ENCODE measurements at places on chromosomes 1 and 21.
A peak's percentile ranks its signal among the peaks of the same experiment; 100 is the strongest.

- no peak for DNase-seq
These were observed 41.0 kb downstream of the ITPKB start for GRCh38 chr1:226697929-226698544.

- no peak for DNase-seq
These were observed 1.1 kb upstream of the CYB561D1 start for GRCh38 chr1:109492779-109493178.

GRCh38 chr1:29119121-29119929, 4.4 kb downstream of the TMEM200B start:
- no peak for DNase-seq

DNA sequence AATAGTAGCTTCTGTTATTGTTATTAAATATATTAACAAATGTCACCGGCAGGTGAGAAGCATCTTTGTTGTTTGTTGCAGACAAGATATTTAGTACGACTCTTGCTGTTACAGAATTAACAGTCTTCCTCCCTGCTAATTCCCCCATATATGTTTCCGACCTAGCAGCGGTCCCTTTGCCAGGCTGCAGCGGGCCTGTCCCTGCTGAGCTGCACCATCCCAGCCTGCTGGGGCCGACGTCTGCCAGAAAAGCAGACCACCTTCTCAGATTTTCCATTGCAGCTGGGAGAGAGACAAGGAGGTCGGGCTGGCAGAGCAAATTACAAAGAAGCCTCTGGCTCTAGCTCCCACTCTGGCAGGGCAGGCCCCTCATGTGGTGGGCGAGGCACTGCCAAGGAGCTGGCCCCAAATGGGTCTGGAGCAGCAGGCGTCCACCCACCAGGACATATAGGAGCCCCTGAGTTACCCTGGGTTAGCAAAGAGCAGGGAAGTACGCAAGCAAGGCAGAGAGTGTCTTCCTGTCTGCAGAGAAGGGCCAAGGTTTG, 142.7 kb downstream of the FOXD2 start:
- DNase-seq: no peak

GRCh38 chr21:41536076-41536826, 28.3 kb upstream of the TMPRSS2 start:
- DNase-seq: no peak

DNA sequence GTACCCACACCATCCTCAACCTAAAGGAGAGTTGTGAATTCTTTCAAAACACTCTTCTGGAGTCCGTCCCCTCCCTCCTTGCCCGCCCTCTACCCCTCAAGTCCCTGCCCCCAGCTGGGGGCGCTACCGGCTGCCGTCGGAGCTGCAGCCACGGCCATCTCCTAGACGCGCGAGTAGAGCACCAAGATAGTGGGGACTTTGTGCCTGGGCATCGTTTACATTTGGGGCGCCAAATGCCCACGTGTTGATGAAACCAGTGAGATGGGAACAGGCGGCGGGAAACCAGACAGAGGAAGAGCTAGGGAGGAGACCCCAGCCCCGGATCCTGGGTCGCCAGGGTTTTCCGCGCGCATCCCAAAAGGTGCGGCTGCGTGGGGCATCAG, 638 bp upstream of the OLIG2 start:
- no peak for DNase-seq

DNA sequence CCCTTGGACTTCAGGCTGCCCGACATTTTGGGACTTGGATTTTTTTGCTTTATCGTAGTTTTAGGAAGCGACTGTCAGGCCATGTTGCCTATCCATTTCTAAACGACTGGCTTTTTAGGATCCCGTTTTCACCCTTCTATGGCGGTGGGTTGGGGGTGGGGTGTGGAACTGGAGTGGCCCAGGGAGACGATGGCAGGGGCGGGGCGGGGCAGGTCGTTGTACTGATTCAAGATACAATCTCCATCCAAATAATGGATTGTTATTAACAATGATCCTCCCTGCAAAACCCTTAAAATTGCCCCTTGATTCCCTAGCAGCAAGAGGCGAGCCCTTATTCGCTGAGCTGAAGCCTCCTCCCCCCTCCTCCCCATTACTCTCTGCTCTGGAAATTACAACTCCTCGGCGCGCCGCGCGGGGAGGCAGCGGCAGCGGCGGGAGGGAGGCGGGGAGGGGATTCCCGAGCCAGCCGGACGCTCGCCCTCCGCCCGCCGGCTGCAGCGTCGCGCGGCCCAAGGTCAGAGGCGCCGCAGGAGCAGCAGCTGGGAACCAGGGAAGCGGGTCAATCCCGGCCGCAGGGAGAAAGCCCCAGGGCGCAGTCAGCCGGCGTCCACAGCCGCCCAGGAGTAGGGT, at the start of gene TRIM67:
TRIM67 (plus strand) TSS at position 392 of the 630 bp plus-strand sequence. CDS start 912 bp downstream, outside the sequence.
- peak; percentile 44 for DNase-seq

- DNase-seq: no peak
These were observed 95.2 kb downstream of the HLX start for GRCh38 chr1:220974431-220974830.

GRCh38 chr1:201191653-201192260, 1.1 kb downstream of the IGFN1 start:
- peak; percentile 88 for DNase-seq

- no peak for DNase-seq
These were observed 16.7 kb upstream of the TIAM1 start for GRCh38 chr21:31360717-31361116.

- DNase-seq: no peak
These were observed 112.4 kb upstream of the VANGL1 start for GRCh38 chr1:115529216-115529897.

GRCh38 chr1:61080413-61081143, 1.8 kb upstream of the NFIA start:
- DNase-seq: no peak

- no peak for DNase-seq
These were observed 98.6 kb downstream of the NAV1 start for GRCh38 chr1:201637282-201638079.

DNA sequence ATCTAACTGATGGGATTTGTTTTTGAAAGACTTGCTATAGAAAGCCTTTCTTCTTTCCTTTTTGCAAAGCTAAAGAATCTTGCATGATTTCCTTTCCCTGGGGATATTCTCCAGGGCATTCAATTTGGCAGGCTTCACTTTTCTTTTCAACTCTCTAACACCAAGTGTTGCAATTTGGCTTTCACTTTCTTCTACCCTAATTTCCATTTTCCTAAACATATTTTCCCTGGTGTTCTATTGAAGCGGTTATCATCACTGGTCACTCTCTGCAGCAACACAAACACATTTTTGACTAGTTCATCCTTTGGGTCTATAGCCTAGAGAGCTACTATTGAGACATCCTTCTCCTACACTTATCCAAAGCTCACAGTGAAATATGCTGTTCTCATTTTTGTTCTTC, 424.5 kb downstream of the NEGR1 start:
- no peak for DNase-seq

GRCh38 chr1:54742282-54742681, 22.0 kb downstream of the PARS2 start:
- DNase-seq: no peak

DNA sequence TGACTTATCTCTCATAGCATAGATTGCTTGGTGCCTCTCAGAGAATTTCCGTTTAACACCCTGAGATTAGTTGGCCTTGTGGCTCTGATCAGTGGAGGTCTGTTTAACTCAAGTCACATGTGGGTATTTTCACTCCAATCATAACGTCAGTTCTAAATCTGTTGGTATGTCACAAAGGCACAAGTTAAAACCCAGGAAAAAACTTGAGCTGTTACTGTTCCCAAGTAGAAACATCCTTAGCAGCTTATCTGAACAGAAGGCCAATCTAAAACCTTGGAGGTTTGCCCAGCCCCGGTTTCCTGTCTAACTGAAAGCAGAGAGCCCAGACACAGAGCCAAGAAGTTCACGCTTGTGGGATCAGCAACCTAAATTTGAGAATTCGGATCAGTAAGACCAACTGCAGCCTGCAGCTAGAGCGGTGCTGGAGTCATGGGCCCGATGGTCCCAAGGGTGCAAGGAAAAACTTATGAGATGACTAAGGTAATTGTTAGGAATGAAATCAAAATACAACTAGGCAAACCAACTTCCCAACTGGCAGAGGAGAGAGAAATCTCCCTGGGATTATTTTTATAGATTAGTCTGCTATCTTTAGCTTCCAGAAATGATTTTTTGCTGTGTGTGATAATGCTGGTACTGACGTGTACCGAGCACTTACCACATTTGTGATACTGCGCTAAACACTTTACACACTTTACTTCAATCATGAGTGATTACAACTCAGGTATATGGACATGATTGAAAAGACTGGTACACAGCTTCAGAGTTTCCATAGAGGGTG, 90.2 kb upstream of the C1orf21 start:
- no peak for DNase-seq

DNA sequence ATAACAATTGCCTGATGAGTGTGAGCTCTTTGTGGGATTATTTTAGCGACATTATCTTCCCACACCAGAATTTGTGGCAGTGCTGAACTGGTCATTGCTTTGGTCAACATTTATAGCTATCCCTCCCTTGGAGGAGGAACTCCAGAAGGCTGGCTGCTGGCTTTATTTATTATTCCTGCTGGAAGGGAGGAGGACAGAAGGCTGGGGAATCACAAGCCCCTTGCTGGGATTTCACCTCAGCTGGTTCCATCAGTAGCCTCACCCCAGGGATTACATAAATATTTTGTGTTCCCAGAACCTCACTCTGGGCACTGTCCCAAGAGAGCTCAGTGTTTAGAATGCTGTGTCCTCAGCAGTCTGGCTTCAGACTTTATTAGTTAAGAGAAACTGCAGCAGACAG, 102.8 kb upstream of the C1orf21 start:
- no peak for DNase-seq

- no peak for DNase-seq
These were observed 8.0 kb upstream of the CA6 start for GRCh38 chr1:8937701-8938100.

DNA sequence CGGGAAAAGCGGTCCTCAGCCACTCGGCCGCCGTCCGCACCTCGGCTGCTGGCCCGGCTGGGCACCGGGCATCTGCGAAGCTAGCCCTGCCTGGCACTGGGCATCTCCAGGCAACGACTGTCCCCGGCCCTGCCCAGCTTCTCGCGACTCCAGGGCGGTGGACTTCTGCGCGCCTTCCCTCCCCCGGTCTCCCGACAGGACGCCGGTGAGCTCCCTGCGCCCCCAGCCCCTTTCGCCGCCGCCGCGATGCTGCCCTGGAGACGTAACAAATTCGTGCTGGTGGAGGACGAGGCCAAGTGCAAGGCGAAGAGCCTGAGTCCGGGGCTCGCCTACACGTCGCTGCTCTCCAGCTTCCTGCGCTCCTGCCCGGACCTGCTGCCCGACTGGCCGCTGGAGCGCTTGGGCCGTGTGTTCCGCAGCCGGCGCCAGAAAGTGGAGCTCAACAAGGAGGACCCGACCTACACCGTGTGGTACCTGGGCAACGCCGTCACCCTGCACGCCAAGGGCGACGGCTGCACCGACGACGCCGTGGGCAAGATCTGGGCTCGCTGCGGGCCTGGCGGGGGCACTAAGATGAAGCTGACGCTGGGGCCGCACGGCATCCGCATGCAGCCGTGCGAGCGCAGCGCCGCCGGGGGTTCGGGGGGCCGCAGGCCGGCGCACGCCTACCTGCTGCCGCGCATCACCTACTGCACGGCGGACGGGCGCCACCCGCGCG, 514 bp downstream of the FAM43B start:
- no peak for DNase-seq

DNA sequence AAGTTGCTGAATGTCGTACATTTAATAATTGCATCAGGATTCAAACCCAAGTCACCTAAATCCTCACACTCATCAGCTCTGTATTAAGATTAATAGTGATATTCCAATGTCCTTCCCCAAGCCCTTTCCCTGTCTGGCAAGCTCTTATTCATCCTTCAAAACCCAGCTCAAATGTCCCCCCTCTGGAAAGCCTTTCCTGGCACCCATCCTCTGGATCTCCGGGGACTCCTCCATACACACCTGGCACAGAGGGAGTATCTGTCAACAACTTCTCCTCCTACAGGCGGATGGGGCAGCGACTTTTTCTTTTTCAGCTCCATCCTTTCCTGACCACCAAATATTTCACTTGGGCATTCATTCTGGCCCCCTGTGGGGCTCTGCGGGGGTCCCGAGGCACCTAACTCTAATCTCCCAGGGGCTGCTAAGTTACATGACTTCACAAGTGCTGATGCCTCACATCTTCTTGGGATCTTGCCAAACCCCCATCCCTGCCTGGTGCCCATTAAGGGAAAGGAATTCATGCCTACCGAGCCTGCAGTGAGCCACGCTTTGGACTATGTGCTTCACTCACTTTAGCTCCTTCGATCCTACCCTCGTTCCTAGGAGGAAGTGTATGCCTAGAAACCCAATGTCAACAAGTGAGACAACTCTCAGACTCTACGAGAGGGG, 15.2 kb downstream of the TINAGL1 start:
- peak; percentile 97 for DNase-seq

DNA sequence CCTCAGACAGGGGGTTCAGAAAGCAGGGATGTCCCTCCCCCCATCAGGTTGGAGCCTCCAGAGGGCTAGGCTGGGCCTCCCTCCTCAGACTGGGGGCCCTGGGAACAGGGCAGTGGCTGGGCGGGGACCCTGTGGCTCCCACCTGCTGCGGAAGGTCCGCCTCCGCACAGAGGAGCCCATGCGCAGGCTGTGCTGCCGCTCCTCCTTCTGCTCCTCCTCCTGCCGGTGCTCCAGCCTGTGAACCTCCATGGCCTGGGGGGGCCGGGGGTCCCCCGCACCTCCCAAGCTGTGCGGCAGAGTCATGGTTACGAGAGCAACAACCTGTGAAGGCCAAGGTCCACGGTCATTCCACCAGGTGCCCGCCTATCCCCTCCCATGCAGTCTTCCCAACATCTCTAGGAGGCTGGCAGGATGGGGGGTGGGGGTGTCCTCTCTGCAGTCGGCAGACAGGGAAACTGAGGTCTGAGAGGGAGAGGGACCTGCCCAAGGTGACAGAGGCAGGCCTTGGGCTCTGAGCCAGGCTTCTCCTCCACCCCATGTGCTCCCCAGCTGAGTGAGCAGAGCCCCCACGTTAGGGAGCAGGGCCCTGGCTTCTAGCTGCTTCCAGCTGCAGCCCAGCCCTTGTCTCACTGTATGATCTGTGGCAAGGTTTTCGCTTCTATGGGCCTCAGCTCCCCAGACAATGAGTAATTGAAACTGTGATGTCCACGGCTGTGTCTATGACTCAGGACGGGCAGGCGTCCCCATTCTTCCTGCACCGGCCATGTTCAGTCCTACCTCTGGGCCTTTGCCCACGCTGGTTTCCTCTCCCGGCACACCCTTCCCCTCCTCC, 3.4 kb downstream of the MYOM3 start:
- DNase-seq: peak; percentile 38

GRCh38 chr1:81797701-81798100, 3.0 kb upstream of the ADGRL2 start:
- DNase-seq: no peak

Measured in kidney glomerular epithelial cell (primary cell).